ENCODE measurements at places on chromosomes 2 and 18.

- no peak for DNase-seq
These were observed 11.2 kb upstream of the PUM2 start for GRCh38 chr2:20361893-20362292.

DNA sequence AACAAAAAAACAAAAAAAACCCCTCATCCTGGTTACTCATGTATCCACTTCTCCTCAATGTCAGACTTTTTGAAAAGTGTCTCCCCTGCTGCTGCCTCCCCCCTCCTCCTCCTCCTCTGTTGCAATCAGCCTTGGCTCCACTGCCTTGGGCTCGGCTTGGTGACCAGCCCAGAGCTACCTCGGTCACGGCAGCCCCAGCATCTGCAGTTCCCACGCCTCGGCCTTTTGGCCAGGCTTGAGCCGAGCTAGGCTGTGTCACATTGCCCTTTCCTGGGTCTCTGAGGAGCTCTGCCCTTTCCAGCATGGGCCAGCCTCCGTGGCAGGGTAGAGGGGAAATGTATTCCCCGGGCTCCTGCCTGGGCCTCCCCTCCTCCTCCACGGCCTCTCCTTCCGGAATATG is 22.7 kb upstream of the INHBB start:
- no peak for DNase-seq

GRCh38 chr2:150716186-150716585 is 228.7 kb upstream of the RND3 start:
- no peak for DNase-seq

DNA sequence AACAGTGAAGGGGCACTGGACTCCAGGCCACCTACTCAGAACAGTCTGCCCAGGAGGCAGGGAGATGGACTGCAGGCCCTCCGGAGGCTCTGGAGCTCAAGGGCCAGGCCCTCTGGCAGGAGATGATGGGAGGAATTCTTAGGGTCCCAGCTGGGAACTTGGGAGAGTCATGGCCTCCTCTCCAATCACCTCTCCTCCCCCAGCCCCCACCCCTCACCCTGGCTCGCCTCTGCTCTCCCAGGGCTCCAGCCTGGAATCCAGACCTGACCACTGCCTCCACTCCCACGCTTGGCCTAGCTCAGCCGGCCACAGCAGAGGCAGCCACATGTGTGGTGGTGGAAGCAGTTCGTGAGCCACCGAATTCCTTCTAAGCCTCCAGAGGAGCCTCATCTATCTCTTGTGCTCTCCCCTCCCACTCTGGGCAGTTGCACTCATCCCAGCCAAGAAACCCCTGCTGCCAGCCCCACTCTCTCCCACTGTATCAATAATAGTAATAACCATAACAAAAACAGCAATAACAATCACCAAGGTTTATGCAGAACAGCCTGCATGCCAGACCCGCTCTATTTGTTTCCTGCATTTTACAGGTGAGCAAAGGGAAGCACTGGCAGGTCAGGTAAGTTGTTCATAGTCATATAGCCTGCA is 67.4 kb downstream of the TNS1 start:
- no peak for DNase-seq

DNA sequence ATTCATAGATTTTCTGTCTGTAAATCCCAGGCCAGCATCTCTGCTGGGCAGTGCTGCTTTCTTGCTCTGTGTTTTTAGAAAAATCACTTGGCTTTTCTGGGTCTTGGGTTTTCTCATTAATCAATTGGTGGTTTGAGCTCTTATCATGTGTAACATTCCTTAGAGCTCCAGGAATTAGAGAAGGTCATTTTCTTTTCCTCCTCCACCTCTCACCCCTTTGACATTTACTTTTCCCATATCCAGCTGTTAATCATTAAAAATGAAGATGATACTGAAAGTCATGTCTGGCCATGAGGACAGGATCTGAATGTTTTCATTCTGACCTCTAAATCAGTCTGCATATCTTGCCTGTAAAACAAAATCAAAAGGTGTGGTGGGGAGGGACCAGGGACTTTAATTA is 111.0 kb downstream of the LRRTM1 start:
- no peak for DNase-seq

GRCh38 chr18:48022531-48023329 is 92.3 kb upstream of the SMAD2 start:
- no peak for DNase-seq

DNA sequence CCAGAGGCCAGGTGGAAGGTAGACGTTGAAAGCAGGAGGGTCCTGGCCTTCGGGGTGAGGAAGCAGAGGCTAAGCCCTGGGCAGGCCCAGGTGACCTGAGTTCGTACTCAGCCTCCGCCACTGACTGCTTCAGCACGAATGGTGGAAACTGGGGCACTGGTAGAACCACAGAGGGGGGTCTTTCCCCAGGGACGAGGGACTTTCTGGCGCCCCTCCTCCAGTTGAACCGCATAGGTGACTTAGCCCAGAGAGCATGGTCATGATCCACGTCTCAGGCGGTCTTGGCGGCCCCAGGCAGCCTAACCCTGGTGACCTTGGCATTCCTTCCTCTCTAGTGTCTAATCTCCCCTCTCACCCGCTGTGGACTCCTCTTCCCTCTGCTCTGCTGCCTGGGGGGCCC is 30.2 kb downstream of the INHBB start:
- no peak for DNase-seq

DNA sequence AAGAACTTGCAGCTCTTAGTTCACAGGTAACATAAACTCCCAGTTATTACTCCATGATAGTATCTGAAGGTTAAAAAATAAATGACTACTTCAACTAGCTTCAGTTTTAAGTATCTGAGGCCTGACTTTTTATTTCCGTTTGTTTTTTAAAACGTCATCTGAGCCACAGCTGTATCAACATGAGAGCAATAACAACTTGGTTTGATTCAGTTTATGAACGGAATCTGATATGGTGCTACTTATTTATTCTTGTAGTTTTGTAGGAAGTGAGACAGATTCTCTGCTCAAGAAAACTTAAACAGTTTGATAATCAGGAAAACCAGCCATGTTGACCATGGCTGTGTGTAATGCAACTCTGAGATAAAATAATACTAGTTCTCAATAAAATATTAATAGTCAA is 34.9 kb downstream of the NAB1 start:
- DNase-seq, result no peak

- DNase-seq, result no peak
These were observed 11.8 kb downstream of the GPR148 start for GRCh38 chr2:130740671-130741070.

DNA sequence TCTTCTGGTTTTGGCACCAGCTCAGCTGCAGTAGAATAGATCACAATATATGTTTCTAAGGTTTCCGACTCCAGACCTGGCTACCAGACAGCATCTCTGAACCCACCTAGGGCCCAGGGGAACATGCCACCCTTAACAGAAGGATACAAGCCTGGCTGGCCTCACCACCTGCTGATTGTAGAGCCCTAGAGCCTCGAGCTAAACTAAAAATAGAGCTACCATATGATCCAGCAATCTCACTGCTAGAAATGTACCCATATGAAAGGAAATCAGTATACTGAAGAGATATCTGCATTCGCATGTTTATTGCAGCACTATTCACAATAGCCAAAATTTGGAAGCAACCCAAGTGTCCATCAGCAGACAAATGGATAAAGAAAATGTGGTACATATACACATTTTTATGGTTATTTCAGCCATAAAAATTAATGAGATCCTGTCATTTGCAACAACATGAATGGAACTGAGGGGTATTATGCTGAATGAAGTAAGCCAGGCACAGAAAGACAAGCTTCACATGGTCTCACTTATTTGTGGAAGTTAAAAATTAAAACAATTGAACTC is 242.4 kb upstream of the SLC39A10 start:
- no peak for DNase-seq

DNA sequence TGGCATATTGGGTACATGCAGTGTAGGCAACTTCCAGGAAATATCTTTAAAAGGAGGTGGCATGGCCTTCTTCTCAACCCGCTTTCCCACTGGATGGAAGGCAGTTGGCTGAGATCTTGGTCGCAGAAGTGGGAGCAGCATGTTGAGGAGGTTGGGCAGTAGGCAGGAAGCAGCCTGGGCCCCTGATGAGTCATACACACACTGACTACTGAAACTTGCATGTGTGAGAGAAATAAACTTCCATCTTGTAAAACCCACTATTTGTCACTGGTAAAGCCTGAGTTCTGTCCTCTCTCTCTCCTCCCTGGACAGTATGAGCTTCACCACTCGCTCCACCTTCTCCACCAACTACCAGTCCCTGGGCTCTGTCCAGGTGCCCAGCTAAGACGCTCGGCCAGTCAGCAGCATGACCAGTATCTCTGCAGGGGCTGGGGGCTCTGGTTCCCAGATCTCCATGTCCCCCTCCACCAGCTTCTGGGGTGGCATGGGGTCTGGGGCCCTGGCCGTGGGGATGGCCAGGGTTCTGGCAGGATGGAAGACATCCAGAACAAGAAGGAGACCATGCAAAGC is 233.8 kb upstream of the SPRED2 start:
- DNase-seq, result no peak

DNA sequence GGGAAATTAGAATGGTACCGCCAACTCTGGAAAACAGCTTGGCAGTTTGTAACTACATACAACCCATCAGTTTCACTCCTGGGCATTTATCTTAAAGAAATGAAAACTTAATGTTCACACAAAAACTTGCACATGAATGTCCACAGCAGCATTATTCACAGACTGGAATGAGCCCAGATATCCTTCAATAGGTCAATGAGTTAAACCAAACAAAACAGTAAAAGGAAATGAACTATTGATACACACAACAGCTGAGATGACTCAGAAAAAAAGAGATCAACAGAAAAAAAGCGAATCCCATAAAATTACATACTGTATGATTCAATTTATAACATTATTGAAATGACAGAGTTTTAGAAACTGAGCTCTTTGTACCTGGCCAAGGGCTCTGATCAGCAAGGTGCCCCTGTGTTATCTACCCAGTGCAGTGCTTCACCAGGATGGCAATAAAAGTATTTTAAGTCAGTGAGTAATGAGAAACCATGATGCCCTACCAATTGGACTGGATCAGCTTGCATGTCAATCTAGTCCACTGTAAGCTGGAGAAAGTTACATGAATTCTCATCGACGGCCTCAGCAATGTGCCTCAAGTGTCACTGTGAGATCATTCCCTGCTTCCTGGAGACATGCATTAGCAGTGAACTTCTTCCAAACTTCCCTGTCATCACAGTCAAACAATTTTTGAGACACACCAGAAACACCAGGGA is 21.9 kb downstream of the TMEM237 start:
- DNase-seq, result no peak

DNA sequence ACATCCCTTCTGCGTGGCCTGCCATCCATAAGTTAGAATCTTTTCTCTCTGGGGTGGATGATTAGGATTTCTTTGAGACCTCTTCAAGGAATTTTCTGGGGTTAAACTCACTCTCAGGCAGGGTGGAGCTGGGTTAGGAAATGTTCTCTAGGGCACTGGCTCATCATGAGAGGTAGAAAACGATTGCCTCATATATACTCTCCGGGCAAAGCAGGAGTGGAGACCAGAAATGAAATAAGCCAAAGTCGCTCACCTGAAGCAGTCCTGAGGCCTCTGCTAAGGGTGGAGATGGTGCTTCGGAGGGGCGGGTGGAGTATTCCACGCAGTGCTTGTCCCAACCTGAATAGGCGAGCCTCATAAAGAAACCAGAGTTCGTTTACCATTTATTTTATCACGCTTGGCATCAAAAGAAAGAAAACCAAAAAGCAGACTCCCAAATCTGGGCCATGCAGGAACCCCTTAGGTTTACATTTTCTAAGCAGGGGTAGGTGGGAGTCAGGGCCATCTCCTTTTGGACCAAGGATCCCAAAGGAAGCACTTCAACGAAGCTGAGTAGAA is 249.3 kb upstream of the MEIS1 start:
- DNase-seq, result no peak

DNA sequence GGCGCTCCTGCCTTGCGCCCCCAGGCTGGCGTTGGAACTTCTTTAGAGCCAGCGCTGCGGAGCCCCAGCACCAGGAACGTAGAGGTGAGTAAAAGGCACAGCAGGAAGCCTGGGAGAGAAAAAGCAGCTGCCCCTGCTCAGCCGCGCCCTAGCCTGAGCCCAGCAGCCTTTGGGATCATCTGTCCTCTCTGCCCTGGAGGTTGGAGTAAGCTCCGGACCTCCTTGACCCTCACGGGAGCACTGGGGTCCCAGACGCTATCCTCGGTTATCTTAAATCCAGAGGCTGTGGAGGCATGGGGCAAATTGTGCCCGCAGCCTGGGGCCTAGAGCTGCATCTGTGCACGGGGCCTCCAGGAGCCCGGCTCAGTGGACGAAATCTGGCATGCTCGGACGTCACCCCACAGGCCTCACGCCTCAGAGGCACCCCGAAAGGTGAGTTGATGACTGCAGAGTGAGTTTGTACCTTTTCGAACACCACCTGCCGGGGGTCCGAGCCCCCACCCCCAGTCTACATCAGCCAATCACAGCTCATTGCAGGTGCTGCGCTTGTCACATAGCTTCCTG is 1.6 kb upstream of the SLC66A2 start:
- no peak for DNase-seq

DNA sequence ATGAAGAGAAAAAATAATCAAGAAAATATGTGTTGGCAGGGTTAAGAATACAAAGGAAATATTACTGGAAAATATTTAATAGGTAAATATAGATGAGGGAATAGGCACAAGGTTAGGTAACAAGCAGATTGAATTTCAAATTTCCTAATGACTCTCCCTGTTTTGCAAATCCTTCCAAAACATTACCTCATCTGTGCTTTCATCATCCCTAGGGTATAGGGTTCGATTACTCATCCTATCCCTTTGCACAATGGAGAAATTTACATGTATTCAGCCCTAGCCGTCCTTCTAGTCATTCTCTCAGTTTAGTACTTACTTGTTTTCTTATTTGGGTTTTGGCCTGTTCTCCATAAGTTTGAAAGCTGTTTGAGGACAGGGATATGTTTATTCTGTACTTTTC is 864.6 kb upstream of the FSHR start:
- DNase-seq, result no peak

DNA sequence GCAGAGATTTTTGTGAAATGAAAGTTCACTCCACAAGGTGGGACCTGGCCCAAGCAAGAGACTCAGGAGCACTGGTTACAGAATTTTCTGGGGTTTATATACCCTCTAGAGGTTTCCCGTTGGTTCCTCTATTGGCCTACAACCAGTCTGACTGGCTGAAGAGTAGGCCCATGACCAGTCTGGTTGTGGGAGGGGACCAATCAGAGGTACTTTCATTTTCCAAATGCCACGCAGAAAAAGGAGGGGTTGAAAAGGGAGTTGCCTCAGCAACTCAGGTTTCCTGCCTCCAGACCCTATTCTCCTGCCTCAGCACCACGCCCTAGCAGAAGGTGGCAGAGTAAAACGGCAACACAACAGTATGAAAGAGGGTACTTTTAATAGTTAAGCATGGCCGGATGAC is 98.4 kb downstream of the COLEC12 start:
- no peak for DNase-seq
